ENCODE measurements at places on chromosomes 7 and 10.

DNA sequence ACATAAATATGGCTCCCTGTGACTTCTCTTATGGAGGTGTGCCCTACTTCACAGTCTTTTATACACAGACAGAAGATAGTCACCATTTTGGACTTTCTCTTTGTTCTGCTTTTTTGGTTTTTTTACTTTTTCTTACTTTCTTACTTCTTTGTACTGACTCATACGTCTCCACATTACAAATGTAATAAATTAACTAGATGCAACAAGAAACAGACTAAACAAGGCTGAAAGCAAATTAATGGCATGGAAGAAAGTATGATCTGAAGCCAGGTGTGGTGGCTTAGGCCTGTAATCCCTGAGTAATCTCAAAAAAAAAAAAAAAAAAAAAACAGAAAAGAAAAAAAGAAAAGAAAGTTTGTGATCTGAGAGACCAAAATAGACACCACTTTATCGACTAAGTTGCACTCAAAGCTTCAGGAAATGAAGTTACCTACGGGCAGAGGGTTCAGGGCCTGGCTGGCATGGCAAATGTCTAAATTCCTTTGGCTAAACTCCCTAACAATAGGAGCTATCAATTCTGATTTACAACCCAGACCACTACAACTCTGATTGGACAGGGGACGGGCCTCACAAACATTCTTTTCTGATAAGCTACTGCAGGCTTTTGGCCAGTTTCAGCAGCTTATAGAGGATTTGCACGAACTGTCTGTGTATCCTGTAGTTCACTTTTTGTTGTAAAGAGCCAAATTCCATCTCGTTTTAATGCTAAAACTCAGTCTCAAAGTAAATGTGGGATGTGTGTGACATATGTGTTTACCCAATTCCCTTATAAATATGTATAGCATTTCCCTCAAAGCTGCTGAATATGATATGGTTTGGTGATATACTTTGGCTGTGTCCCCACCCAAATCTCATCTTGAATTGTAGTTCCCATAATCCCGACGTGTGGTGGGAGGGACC, 129.1 kb downstream of the SEPTIN14 start:
- DNase-seq: no peak

DNA sequence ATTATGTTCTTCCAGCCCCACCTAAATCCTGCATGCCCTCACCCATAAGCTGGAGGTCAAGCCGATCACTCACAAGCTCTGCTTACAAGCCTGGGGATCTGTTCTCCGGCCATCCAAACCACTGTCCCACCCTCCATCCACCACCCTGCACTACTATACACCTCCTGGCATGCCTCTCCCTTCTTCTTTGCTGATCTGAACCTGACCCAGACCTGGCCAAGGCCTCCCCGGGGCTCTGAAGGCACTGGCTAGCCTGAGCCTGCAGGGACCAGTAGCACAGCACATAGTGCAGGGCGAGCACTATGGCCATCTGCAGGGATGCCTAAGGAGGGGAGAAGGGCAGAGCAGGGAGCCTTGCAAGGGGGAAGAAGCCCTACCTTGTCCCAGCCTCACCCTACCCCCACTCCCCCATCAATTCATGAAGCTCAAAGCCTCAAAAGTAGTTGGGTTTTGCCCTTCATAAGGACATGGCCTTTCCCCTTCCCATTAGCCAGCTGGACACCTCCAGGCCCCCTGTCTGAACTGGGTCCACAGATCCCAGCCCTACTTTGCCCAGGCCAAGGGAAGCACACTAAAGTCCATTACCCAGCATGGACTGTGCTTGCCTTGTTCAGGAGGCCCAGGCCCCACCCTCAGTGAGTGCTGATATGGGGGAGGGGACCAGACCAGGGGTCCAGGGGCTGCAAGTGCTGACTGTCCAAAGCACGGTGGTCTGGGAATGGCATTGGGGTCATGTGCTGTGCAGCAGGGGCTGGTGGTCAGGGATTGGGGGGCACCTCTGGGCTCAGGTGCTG, 29.6 kb downstream of the CHAT start:
- no peak for DNase-seq

GRCh38 chr7:109284943-109285342, 715.3 kb downstream of the DNAJB9 start:
- DNase-seq: no peak

DNA sequence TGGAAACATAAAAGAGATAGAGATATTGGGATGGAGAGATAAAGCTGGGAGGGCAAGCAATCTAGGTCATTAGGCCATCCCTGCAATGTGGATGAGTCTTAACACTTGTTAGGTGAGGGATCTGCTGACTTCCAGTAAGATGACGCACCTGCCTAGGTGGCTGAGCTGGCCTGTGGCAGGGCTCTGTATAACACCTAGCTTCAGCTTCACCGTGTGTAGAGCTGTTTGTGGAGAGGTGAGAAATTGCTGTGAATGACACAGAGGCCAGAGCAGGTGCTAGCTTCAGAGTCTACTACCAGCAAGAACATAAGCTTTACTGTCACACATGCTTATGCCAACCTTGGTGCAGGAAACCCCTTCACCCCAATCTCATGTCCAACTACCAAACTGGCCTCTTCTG, 1010.0 kb downstream of the TYW1 start:
- DNase-seq: no peak

- DNase-seq: no peak
These were observed 3.7 kb downstream of the CFAP69 start for GRCh38 chr7:90248706-90249105.

GRCh38 chr7:112462236-112462635, 12.0 kb downstream of the IFRD1 start:
- DNase-seq: peak; percentile 82

GRCh38 chr10:124732931-124733570, 11.1 kb downstream of the FAM53B start:
- no peak for DNase-seq

DNA sequence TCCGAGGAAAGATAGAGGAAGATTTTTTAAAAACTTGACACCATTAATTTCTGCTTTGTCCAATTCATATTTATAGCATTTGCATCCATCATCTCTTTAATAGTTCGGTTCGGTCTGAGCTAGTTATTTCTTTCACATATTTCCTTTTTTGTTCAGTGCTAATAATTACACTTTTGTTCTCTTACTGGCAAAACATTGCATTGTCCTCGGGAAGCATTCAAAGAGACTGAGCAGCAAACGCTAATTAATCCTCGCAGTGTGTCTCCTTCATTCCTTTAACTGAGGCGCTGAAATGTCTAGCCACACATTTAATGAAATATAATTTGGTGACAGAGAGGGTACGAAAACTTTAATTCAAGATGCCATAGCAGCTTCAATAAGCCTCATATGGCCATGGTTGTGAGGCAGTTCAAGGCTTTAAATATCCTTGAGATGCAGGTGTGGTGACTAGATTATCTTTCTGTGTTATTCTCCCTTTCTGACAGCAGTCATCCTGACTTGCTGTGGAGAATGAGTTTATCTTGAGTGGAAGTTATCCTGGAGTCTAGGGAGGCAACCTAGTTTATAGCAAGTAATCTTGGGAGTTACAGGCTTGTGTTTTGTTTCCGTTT, 431.4 kb downstream of the SDK1 start:
- no peak for DNase-seq

DNA sequence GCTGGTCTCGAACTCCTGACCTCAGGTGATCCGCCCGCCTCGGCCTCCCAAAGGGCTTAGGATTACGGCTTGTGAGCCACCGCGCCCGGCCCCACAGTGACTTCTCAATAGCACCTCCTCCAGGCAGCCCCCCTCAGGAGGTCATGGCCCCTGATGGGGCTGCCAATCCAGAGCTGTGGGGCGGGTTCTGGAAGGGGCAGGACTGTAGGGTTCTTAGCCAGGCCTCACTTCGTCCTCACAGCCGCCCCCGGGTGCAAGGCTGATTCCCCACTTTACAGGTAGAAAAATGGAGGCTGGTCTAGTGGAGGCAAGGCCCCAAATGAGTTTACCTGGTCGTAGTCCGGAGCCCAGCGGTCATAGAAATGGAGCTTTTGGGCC, 638 bp downstream of the METTL27 start:
- DNase-seq: no peak

DNA sequence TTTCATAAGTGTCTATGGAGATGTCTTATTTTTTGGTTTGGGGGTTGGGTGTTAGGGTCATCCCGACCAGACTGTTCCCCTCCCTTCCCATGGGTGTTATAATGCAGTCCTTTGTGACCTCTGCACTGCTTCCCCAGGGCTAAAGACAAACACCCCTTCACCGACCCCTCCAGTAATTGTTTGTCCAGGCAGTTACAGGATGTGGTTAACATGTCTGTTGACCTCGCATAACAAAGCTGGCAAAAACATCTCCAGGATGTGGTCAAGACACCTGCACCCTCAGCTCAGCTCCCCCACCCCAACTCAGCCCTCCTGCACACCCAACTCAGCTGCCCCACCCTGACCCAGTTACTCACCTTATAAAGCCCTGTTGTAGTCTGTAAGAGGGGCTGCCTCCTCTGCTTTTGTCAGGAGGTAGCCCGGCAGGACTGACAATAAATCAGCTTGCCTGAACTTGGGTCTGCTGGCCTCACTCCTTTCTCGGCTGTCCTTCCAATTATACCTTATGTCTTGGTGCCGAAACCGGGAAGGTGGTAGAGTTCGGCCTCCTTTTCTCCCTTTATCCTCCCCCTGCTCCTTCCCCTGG, 102.2 kb downstream of the ZNF92 start:
- no peak for DNase-seq

DNA sequence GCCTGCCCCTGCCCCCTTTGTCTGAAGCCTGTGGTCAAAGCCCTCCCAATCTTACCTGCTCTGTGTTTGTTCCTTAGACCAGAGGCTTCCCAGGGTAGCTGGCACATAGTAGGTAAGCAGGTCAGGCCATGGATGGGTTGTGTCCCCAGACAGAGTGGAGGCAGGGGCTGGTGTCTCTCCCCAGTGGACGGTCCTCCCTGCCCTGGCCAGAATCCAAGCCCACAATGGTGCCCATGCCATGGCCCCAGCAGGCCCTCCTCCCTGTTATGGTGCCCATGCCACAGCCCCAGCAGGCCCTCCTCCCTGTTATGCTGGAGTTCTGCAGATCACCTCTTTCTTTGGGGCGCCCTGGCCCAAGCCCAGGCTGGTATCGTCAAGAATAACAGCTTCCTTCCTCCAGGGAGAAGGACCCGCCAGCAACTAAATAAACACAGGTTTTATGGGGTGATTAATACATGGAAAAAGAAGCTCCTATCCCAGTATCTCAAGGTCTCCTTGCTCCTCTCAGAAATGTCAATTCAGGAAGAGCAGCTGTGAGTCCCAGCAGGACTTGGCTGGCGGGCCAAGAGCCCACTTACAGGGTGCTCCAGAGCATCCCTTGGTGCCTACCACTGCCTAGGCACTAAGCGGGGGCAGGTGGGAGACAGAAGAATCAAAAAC, 82.0 kb downstream of the NEURL1 start:
- DNase-seq: no peak

GRCh38 chr10:77422491-77423338, 214.9 kb downstream of the KCNMA1 start:
- DNase-seq: no peak

GRCh38 chr10:31617133-31617532, 298.1 kb downstream of the ZEB1 start:
- no peak for DNase-seq

- DNase-seq: no peak
These were observed 907.8 kb downstream of the GATA3 start for GRCh38 chr10:8962249-8962648.

DNA sequence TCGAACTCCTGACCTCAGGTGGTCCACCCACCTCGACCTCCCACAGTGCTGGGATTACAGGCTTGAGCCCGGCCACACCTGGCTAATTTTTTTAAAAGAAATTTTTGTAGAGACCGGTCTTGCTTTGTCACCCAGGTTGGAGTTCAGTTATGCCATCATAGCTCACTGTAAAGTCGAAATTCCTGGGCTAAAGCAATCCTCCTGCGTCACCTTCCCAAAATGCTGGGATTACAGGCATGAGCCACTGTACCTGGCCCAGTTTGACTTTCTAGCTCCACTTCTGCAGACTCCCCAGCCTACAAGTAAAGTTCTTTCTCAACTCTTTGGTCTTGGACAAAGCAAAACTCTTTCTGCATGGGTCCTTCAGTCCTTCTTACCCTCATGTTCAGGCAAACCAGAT, 214.1 kb downstream of the SKIDA1 start:
- DNase-seq: no peak

DNA sequence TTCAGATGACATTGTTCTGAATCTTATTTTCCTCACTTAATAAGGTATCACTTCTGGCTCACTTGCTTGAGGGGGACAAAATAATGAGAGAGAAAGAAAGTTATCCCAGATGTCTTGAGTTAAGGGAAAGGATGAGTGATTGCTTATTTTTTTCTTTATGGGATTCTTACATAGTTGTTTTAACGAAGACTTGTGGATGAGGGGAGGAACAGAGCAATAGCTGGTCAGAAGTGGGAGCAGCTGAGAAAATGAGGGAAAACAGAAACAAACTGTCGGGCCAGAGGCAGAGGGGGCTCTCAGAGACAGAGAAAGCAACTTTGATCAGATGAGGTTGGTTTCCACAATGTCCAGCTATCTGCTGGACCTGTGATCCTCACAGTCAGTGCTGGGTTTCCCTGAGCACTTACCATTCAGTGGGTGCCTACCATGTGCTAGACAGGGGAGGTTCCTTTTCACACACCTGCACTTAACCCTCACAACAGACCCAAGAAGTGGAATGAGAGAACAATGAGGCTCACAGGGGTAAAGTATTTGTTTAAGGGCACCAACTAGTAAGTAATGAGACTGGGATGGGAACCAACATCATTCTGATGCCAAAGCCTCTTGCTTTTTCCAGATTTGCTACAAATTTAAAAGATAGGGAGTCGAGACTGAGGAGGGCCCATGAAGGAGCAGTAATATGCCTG, 64.2 kb downstream of the BICC1 start:
- no peak for DNase-seq

GRCh38 chr10:100978901-100979195, 8.4 kb downstream of the MRPL43 start:
- DNase-seq: no peak

GRCh38 chr10:11135709-11136108, 118.0 kb downstream of the CELF2 start:
- no peak for DNase-seq

DNA sequence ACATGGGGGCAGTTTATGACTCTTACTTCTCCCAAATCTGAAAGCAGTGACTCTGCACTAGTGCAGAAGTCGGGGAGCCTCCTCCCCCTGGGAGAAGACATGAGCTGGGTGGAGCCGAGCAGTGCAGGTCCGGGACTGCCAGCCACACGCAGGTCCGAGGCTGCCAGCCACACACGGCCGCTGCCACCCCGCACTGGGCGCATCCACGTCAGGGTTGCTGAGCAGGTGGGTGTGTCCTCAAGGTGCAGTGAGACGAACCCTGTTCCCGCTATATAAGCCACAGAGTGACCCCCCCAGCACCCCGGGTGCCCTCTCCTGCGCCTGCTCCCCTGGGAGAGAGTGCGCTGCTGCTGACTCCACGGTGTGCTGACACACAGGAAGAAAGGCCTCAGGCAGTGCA, 430.2 kb downstream of the PTPRN2 start:
- DNase-seq: no peak

- DNase-seq: no peak
These were observed 417 bp upstream of the HIF1AN start for GRCh38 chr10:100535338-100535714.

Data from inflammatory macrophage treated with lipopolysaccharide for 1 hour (primary cell).